Stimulated activated CD4-positive, alpha-beta T cell treated with anti-CD3 and anti-CD28 coated beads, Interleukin-4, amount 100 ng/mL, for 24 hours (primary cell): ENCODE measurements at places on chromosomes 3 and 15.

DNA sequence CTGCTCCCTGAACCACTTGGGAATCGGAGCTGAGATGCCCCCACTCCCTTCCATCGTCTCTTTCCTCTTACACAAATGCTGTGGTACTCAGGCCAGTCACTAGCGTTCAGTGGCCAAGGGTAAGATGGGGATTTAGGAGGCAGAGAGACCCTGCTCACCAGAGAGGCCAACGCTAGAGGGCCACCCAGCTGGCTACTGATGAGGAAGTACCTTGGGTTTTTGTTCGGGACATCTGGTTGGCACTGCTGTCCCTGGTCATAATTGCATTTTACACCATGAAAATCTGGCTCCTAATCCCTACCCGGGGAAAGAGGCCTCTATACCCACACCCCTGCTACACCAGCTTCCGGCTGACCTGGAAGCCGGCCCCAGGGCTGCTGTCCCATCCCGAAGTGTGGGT lies 7.7 kb downstream of the MAP6D1 start:
- DNase-seq = no peak

GRCh38 chr3:172987273-172987672 lies 153.8 kb downstream of the SPATA16 start:
- DNase-seq = no peak

GRCh38 chr3:31573036-31573779 lies 40.5 kb downstream of the STT3B start:
- no peak for DNase-seq

GRCh38 chr3:126360714-126361060 lies 3.5 kb upstream of the KLF15 start:
- DNase-seq = no peak

DNA sequence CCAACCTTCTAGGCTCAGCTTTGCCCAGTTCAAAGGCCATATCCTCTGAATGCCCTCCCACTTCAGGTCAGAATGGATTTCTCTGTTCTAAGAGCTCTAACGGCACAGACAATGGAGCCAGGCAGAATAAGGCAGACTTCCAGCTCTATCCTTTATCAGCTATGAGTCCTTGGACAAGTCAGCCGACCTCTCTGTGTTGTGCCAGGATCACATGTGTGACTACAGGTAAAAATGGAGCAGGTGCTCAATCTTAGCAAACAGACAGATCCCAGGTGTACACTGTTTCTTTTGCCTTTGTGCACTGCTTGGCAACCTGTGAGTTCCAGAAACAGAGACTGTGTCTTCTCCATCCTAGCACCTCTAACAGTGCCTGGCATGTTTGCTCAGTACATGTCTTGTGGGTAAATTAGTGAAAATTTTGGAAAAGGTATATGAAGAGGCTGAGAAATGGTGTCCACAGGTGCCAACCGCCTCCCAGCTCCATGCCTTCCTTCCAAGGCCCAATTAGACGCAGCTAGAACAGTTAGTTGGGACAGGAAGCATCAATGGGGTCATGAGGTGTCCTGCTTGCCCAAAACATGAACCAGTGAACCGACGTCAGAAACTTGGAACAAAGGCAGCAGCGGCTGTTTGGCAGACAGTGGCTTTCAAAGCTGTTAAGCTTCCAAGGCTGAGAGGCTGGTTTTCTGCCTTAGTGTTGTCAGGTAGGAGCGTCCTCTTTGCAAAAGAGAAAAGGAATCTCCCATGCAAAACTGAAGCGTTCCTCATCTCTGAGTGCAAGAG lies 28.7 kb downstream of the TLE3 start:
- no peak for DNase-seq
